ENCODE measurements at places on chromosomes 2 and 18.

GRCh38 chr2:95054016-95054415, 28.5 kb downstream of the MAL start:
- DNase-seq = no peak

GRCh38 chr2:26382564-26382963, 19.2 kb upstream of the DRC1 start:
- peak; percentile 10 for DNase-seq

DNA sequence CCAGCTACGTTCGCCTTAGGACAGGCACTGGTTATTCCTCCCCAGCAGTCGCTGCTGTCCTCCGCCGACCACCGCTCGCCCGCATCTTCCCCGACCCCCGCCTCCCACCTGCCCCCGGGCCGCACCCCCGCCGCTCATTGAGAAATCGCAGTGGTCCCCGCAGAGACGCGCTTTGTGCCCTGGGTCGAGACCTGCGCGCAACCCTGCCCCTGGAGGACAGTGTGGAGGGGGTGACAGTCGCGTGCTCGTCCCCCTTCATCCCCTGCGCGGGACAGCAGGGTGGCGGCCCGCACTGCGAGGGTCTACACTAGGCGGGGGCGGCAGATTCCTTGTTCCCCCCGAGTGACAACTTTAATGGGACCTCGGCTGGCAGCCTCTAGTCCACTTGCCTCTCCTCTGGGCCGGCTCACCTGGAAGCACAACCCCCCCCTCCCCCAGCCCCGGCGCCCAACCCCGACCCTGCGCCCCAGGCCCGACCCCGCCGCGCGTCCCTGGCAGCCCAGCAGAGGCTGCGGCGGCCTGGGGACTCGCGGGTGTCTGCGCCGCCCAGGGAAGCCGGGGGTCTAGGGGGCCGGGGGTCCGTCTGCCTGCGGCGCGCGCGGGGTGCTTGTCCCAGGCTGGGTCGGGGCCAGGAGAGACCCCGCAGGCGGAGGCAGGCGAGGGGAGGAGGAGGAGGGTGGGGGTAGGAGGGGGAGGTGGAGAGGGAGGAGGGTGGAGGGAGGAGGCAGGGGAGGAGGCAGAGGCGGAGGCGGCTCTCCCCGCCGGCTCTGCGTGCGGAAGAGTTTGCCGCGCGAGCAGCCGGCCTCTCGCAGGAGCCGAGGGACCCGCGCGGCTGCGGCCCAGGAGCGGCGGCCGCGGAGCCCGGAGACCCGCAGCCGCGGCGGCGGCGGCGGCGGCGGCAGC, at the start of gene NPAS2:
TSS of gene NPAS2 (plus strand) at position 770 of the 903 bp plus-strand sequence. CDS start 84,616 bp downstream, outside the sequence.
- no peak for DNase-seq

DNA sequence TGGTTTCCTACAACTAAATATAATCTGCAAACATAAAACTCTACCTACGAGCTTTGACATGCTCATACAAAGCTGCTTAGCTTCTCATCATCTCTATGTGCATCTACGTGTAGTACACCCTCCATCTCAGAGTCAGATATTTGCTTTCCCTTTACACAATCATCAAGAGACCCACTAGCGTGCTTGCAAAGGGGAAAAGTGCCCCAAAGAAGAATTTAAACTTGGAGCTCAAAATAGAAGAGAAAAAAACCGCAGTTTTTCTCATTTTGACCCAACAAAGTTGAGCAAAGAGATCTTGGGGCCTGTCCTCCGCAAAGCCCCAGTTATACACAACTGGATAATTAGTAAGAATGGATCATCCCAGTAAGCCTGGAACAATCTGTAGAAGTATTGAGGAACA, 104.1 kb downstream of the PAX3 start:
- DNase-seq = no peak

DNA sequence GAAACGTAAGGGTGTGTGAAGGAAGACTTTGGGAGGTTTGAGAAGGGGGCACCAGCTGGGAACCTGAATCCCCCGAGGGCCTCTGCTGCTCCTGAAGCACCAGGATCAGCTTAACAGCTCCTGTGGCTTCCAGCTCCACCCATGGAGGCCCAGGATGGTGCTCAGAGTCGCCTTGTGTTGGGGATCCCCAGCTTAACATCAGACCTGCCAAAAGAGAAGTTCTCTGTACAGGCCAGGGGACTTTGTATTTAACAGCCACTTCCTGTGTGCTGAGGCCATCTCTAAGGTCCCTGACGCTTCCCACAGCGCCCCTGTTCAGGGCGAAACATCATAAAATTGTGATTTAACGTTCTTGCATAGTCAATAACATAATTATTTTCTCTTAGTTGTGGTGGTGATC, 77.5 kb downstream of the NCK2 start:
- DNase-seq = peak; percentile 24

- DNase-seq = no peak
Observed at GRCh38 chr2:38742797-38743559, 8.2 kb downstream of the SRSF7 start.

- no peak for DNase-seq
Observed at GRCh38 chr2:18001671-18002070, 123.2 kb downstream of the KCNS3 start.

GRCh38 chr2:3392216-3392615, 12.7 kb downstream of the TRAPPC12 start:
- DNase-seq = no peak

DNA sequence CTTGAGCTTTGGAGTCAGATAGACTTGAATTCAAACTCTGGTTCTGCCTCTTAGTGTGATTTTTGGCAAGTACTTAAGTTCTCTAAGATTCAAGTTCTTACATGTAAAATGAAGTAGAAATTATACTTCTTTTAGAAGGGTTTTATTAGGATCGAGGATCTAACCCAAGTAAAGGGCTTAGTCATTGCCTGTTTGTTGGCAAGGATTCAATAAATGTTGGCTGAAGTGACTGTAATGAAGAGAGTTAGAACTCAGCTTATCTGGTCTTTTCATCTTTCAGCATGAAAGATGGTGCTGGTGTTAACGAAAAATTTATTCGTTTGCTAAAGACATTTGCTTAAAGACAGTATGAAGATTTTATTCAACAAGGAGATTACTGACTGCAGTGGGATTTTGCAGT, 315.9 kb upstream of the THUMPD2 start:
- no peak for DNase-seq

- no peak for DNase-seq
Observed at GRCh38 chr18:32596501-32596900, 125.8 kb upstream of the GAREM1 start.

DNA sequence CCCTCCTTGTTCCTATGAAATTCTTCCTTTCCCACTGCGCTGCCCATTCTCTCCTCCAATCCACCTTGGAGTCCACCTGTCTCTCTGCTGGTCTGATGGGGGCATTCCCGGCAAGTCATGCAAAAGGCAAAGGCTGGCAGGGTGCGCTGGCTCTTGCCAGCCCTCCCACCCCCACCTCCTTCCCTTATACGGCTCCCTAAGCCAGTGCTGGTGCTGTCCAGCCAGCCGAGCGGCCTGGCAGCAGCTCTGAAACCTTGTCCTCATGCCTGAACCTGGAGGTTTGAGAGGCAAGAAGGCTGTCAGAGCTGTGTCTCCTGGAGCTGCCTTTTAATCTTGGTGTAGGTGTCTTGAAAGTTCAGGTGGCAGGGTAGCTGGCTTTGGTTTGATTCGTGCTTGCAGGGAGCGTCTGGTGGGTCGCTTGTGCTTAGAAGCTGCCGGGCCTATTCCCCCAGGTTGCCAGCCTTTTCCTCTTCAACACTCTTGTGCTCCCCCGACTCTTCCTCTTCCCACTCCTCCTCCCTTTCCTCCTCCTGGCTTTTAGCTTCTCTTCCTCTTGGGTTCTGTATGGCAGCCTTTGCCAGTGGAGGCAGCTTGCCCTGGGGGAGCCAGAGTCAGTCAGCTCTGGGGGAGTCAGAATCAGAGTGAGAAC, 748 bp downstream of the LIPG start:
- no peak for DNase-seq

- no peak for DNase-seq
Observed at GRCh38 chr2:40329739-40330030, 122.2 kb downstream of the SLC8A1 start.

GRCh38 chr2:69013840-69014821, 1.2 kb downstream of the ANTXR1 start:
- no peak for DNase-seq

DNA sequence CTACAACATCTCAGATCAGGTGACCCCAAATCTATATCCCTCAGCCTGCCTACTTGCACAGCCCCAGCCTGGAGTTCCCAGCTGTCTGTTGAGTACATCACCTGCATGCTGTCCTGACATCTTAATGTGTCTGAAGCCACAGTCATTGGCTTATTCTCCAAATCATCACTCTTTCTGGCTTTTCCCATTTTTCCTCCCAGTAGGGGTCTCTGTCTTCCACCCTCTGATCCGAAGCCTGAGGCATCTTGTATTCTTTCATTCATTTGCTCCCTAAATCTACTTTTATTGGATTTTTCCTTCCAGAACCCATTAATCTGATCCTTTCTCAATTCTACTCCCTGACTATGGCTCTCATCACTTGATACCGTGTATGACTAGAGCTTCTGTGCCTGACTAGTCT, 332.9 kb upstream of the DCC start:
- no peak for DNase-seq

- no peak for DNase-seq
Observed at GRCh38 chr2:227876300-227876801, 4.9 kb downstream of the DAW1 start.

- DNase-seq = no peak
Observed at GRCh38 chr2:170969872-170970496, 40.9 kb downstream of the GORASP2 start.

GRCh38 chr2:88709181-88709631, 17.7 kb downstream of the RPIA start:
- no peak for DNase-seq

DNA sequence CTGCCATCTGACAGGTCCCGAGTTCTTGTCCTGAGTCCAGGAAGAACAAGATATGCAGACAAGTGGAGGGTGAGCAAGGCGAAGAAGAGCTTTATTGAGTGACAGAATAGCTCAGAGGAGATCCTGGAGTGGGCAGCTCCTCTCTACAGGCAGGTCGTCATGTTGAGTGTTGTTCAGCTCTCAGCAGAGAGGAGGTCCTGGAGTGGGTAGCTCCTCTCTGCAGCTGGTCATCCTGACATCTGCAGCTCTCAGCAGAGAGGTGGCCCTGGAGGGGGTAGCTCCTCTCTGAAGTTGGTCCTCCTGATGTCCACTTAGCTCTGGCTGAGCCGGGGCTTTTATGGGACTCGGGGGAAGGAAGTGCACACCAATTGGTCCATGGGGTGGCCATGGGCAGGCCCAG, 90.4 kb downstream of the ATAD2B start:
- DNase-seq = no peak

GRCh38 chr2:60356346-60356745, 197.1 kb downstream of the BCL11A start:
- DNase-seq = no peak

DNA sequence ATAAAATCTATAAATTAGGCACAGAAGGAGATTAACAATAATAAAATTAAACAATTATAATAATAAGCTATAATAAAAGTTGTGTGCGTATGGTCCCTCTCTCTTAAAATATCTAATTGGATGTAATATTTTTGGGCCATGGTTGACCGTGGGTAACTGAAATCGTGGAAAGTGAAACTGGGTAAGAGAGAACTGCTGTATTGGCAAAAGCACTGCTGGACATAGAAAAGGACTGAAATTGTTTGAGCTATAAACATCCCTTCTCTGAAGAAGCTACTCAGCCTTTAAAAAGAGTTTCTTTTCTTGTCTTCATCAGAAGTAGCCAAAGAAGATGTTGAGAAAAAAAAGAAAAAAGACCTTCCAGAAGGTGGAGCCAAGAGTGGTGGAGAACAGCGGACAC, 379.4 kb downstream of the ZNF521 start:
- DNase-seq = no peak

DNA sequence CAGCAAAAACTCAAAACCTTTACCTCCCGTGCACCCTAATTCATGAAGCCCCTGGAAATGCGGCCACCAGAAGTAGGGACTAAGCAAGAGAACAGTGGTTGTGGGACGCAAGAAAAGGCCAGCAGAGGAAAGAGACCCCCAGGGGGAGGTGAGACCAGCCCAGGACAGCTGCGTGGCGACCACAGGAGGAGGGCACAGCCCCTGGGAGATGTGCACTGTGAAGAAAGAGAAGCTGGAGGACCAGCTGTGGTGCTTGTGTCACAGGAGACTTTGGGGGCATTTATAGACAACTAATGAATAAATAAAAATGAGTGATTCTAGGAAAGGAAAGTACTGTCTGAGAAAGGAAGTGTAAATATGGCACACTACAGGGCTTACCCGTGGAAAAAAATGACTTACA, 263.8 kb downstream of the EIPR1 start:
- no peak for DNase-seq

DNA sequence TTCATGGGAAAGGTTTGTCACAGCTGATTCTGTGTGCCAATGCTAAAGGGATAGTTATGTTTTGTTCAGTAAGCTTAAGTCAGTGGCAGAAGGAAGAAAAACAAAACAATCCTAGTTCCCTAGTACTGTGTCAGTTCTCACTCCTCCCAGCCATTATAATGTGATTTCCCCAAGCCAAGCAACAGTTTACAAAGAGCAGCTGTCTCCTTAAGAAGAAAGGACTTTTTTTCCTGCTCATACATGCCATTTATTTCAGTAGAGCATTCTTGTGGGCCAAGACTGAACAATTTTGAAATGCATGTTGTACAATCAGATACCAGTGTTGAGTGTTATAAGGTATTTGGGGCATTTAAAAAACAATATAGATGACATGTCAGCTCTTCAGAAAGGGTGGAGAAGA, 52.1 kb downstream of the NEMP2 start:
- no peak for DNase-seq

- DNase-seq = no peak
Observed at GRCh38 chr2:78237704-78238103, 715.5 kb upstream of the LRRTM4 start.

GRCh38 chr18:22367303-22367702, 50.4 kb downstream of the CTAGE1 start:
- DNase-seq = no peak

DNA sequence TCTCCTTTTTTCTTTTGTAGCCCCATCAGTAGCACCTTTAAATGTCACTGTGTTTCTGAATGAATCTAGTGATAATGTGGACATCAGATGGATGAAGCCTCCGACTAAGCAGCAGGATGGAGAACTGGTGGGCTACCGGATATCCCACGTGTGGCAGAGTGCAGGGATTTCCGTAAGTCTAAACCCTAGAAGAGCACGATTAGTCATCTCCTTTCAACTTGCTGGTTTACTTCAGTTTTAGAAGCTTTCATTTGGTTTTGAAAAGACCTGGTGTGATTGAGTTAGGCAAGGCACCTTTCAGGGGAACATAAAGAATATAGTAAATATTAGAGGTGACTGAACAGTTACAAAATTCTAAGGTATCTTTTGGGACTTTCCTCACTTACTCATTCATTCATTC, 72.2 kb upstream of the TMEM87B start:
- DNase-seq = no peak

GRCh38 chr2:218192902-218193430, 24.0 kb upstream of the ARPC2 start:
- DNase-seq = peak; percentile 57

- no peak for DNase-seq
Observed at GRCh38 chr18:46575851-46576250, 81.2 kb downstream of the LOXHD1 start.

DNA sequence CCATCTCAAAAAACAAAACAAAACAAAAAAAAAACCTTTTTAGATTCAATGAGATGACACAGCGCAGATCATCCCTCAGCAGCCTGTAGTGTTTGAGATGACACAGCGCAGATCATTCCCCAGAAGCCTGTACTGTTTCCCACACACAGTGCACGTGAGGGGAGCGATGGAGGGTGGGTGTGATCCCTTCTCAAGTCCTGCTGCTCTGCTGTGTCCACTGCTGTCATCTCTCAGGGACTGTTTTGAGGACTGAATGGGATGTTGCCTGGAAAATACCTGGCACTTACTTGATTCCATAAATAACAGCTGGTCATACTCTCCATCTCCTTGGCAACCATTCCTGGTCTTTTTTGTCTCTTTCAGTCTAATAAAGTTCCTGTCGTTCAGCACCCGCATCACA, 25.7 kb downstream of the TGOLN2 start:
- DNase-seq = no peak
